ENCODE measurements at places on chromosomes 12 and 14.

GRCh38 chr12:62977418-62977817 is 42.5 kb upstream of the PPM1H start:
- DNase-seq: no peak

DNA sequence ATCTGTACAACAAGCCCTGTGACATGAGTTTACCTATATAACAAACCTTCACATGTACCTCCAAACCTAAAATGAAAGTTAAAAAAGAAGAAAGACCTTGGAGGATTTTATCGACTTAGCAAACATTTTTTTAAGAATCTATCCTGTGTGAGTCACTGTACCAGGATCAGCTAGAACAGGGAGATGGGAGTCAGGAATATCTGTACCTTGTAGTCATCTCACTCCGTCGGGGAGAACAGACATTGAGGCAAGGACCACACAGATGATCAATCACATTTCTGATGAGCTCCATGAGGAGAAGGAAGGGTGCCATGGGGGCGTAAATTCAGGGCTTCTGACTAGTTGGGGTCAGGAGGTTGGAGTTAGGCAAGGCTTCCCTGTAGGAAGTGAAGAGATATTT is 310.6 kb downstream of the VRK1 start:
- no peak for DNase-seq

- DNase-seq: no peak
Measured at GRCh38 chr12:31021809-31022494, 51.7 kb upstream of the DDX11 start.

- DNase-seq: no peak
Measured at GRCh38 chr14:98949051-98949450, 322.9 kb downstream of the BCL11B start.

- DNase-seq: no peak
Measured at GRCh38 chr14:42378274-42378673, 771.6 kb downstream of the LRFN5 start.

- DNase-seq: no peak
Measured at GRCh38 chr12:96474206-96474605, 15.2 kb upstream of the CFAP54 start.

DNA sequence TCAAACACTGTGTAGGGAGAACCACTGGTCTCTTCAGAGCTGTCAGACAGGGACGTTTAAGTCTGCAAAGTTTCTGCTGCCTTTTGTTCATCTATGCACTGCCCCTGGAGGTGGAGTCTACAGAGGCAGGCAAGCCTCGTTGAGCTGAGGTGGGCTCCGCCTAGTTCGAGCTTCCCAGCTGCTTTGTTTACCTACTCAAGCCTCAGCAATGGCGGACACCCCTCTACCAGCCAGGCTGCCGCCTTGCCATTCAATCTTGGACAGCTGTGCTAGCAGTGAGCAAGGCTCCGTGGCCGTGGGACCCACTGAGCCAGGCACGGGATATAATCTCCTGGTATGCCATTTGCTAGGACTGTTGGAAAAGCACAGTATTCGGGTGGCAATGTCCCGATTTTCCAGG is 24.6 kb upstream of the YBX3 start:
- DNase-seq: no peak

DNA sequence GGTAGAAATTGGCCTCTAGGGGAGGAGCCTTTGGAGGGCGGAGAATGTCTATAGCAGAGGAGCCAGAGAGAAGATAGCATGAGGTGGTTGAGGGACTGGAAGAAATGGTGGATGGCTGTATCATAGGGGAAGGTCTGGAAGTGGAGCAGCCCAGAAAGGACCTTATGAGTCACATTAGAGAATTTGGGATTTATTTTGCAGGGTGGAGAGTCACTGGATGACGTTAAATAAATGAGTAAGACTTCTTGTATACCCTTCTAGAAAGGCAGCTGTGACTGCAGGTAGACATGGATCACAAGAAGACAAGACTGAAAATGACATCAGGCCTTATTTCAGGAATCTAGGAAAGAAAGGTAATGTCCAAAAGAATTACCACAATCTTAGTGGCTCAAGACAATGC is 208.2 kb upstream of the TMTC1 start:
- peak; percentile 37 for DNase-seq

- no peak for DNase-seq
Measured at GRCh38 chr14:105148604-105149145, 19.9 kb downstream of the JAG2 start.

DNA sequence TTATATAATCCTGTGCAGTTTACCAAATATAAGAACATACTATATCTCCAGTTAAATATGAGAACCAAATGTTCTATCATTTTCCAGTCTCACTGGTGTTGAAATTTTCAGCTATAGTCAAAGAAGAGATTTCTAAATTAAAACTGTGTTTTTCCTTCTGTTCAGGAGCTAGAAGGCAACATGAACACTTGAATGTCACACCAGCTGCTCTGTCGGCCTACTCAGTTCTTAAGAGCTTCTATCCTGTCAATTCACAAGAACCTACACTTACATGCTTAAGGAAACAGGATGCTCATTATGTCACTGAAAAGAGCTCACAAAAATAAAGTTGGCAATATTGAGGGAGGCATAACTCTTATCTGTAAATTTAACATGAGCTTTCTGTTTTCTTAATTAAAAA is 43.1 kb downstream of the ATP2B1 start:
- no peak for DNase-seq

- DNase-seq: peak; percentile 95
Measured at GRCh38 chr14:60151715-60152114, 13.5 kb downstream of the DHRS7 start.

GRCh38 chr14:96832351-96832750 is 35.2 kb downstream of the VRK1 start:
- DNase-seq: no peak

- DNase-seq: no peak
Measured at GRCh38 chr12:2652011-2652400, 142.8 kb upstream of the FKBP4 start.

DNA sequence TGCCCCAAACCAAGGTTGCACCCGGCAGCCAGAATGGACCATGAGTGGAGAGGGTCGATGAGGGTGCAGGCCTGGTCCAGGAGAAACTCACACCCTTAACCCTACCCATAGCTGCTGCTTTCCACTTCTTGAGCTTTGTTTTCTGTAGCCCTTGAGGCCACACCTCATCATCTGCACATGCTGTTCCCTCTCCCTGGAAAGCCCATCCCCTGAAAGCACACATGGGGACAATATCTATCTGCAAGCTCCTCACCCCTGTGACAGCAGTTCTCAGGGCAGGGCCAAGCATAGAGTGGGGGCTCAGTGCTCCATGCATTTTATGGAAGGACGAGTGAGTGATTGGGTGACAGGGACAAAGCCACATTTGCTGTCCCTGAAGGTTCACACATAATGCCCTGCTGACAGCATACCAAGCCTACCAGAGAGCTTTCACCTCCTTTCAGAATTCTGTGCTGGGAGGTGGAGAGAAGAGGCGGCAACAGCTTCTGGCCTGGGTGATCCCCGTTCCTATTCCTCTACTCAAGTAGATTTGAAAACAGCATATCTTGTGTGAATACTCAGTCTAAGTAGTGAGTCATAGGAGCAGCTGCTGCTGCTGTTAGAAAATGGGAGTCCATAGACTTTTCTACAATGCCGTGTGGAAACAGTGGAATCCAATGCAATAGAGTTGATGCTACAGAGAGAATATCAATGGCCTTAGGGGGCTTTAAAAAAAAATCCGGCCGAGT is 44.6 kb downstream of the SRGAP1 start:
- peak; percentile 85 for DNase-seq

- no peak for DNase-seq
Measured at GRCh38 chr12:15931590-15932053, 20.5 kb downstream of the DERA start.

DNA sequence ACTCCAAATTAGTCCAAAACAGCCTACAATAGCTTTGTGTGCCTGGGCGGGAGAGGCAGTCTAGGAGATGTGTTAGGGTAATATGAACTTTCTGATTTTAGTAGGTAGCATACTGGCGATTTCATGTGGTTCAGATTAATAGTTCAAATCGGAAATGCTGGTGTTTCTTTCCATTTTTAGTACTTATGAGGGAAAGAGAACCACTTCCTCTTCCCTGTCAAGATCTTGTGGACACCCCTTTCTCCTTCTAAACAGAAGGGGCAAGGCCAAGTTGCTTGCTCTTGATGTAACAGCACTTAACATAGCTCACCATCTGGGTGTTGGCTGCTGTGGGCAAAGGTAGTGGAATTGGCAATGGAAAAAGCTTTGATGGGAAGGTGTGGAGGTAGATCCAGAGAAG is 32.2 kb upstream of the IGF1 start:
- DNase-seq: no peak

- no peak for DNase-seq
Measured at GRCh38 chr12:34346372-34347034, 324.2 kb downstream of the ALG10 start.

DNA sequence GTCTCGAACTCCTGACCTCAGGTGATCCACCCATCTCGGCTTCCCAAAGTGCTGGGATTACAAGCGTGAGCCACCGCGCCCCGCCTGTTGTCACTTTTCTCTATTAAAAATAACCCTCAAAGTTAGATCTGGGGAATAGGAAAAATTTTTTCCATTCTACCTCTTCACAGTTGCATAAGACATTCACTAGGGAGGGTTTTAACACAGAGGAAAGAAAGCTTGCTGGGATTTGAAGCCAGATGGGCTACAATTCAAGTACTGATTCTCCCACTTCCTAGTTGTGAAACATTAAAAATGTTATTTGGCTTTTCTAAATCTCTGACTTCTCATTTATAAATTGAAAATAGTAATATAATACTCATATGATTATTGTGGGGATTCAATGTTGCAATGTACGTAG is 23.3 kb upstream of the SLC15A5 start:
- DNase-seq: no peak

DNA sequence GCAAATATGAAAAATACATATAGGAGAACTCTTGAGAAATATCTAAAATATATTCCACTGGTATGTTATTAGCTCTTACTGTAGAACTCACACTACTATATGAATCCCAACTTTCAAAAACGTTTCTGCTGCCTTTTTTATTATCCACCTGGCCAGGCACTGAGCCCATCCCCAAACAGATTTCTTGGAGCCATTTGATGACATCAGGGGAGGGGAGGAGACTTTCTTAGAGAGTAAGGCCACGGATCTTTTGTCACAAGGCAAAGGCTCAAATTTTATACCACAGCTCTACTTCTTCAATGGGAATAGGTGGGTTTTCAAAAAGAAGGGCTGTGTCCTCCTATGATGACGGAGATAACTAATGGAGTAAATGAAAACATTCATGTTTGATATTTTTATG is 83.0 kb downstream of the SLC25A21 start:
- DNase-seq: no peak

GRCh38 chr12:109760031-109760929 is 46.7 kb downstream of the FAM222A start:
- DNase-seq: no peak

DNA sequence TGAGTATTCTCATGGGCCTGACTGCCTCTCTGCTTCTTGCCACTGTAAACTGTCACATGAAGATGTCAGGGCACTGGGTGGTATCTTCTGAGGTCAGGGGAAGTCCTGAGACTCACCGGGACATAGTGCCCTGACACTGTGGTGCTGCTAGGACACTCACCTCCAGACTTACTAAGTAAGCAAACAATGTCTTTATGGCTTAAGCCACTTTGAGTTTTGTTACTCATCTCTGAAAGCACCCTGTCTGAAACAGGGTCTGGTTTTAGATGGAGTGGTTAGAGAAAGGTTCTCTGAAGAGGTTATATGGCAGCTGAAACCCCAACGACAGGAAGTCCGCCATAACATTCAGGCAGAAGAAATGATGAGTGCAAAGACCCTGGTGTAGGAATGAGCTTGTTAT is 22.7 kb downstream of the GPR19 start:
- DNase-seq: no peak

Data from HCEC 1CT (cell line).